ENCODE measurements at places on chromosomes 5 and 9.

DNA sequence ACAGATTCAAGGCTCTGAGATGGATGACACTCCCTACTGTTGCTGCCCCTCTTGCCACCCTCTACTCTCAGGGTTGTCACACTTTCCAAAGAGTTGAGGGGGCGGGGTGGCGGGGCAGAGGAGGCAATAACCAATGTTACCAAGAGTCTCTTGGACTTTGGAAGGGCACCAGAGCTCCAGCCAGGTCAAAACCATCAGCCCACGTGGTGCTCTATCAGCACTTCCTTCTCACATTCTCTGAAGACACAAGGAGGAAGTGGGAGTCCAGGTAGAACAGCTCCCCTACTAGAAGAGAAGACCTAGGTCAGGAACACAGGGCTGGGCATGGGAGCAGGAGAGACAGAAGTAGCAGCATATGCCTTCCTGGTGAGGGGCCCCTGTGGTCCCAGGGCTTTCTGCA is 33.0 kb upstream of the PIK3R1 start:
- DNase-seq: no peak

- no peak for DNase-seq
Observed at GRCh38 chr5:114977979-114978573, 191.6 kb downstream of the TRIM36 start.

DNA sequence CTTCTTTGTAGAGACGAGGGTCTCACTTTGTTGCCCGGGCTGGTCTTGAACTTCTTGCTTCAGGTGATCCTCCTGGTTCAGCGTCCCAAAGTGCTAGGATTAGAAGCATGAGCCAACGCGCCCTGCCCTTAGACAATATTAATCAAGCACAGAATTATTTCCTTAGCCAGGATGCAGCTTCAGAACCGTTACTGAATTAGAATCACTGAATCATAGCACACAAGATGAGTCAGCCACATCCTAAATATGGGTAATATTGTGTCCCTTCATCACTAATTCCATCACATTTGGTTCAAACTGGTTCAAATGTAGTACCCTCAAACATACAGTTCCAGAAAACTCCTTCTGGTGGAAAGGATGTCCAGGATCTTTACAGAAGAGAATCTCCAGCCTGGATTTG is 82.7 kb downstream of the BNC2 start:
- DNase-seq: no peak

DNA sequence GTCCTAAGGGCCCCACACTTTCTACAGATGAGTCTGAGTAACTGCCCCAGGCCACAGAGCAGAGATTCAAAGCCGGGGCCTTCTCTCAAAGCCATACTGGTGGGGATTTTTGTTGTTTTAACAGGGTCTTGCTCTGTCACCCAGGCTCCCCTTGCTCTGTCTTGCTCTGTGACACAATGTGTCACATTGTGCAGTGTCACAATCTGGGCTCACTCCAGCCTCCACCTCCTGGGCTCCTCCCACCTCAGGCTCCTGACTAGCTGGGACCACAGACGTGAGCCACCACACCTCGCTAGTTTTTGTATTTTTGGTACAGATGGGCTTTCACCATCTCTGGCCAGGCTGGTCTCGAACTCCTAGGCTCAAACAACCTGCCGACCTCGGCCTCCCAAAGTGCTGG is 8.6 kb downstream of the AGPAT2 start:
- DNase-seq: no peak

DNA sequence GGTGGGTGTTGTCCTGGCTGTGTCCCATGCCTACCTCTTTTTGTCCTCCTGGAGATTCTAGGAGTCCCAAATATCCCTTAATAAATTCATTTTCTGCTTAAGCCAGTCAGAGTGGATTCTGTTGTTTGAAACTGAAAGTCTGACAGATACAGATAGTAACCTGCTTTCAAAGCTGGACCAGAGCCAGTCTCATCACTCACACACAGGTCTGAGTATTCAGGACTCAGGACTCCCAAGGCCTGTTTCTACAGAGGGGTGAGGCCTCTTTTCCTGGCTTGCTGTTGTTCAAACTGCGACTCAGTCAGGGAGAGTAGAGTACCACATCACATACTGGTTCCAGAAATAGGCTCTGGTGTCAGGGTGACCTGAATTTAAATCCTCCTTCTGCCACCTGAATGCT is 190.1 kb downstream of the PAX5 start:
- DNase-seq: no peak

- DNase-seq: no peak
Observed at GRCh38 chr5:1299511-1299850, 4.6 kb upstream of the TERT start.

- DNase-seq: peak; percentile 70
Observed at GRCh38 chr9:82488313-82489200, 500.0 kb downstream of the SPATA31D1 start.

- no peak for DNase-seq
Observed at GRCh38 chr9:136516191-136516654, 29.6 kb downstream of the NOTCH1 start.

- no peak for DNase-seq
Observed at GRCh38 chr5:139180850-139181249, 17.3 kb downstream of the SIL1 start.

DNA sequence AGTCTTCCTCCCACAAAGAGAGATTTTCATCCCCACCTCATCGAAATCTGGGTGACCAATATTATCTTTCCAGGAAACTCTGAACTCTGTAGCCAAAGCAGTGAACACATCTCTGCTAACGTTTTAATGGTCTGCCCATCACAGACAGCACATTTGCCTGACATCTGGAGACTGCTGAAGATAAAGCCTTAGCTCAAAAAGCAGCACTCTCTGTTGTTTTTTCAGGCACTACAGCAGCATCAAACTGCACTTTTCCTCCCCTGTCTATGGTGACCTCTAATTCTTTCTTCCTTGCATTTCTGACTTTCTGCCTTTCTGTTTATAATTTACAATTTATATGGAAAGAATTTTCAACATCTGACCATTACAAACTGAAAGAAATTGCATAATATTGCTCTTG is 66.8 kb downstream of the RAB3C start:
- DNase-seq: no peak

GRCh38 chr5:57572461-57572860 is 89.8 kb upstream of the ACTBL2 start:
- DNase-seq: no peak

- no peak for DNase-seq
Observed at GRCh38 chr5:150559088-150559487, 51.2 kb downstream of the NDST1 start.

GRCh38 chr5:141685591-141685990 is 3.6 kb upstream of the ARAP3 start:
- DNase-seq: no peak

GRCh38 chr9:92247296-92247695 is 46.2 kb downstream of the IARS1 start:
- peak; percentile 18 for DNase-seq

DNA sequence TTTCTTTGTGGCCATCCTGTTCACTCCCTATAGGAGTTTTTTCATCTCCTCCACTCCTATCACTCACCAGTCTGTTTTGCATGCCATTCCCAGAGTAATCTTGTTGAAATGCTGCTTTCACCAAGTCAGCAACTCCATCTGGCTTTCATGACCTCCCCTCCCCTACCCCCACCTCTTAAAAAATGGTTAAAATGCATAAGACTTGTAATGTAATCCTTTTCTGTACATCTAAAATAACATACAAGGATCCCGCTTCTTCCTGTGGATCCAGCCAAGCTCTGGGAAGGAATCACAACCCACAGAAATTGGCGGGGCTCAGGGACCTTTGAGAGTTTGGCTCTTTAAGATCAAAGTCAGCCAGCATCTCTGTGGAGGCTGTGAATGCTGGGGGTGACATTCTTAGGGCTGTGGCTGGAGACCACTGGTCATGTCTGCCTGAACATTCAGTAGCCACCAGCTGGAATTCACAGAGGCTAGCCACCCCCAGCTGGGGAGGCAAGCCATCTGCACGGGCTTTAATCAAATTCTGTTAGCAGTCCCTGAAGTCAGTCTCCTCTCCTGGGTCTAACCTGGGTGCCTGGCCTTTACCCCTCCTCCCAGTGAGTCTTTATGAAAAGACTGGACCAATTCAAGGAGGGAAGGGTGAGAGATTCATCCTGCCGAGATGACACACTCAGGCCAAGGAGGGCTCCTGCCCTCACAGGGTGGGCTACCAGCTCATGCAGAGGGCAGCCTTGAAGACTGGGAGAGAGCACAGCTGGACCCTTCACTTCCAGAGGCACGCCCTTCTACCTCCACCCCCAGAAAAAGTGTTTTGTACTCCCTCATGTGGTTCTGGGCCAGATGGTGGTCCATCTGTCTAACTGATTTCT is 132.9 kb downstream of the LIFR start:
- DNase-seq: no peak

DNA sequence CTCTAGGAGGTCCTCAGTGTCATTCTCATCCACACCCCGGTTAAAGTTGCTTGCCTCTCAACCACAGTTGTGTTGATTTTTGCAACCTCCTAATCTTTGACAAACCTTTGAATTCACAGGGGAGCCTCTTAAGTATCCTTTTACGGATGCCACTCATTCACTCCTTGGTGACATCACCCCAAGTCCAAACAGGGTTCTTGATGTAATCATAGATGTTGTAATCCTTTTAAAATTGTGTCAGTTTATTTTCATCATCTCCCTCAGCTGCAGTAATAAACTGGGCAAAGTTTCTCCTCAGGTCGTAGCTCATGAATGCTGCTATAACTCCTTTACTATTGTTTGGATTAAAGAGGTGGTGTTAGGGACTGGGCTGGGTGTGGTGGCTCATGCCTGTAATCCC is 637.2 kb upstream of the NUDT12 start:
- peak; percentile 31 for DNase-seq

- no peak for DNase-seq
Observed at GRCh38 chr5:71932655-71933338, 174.5 kb upstream of the MAP1B start.

DNA sequence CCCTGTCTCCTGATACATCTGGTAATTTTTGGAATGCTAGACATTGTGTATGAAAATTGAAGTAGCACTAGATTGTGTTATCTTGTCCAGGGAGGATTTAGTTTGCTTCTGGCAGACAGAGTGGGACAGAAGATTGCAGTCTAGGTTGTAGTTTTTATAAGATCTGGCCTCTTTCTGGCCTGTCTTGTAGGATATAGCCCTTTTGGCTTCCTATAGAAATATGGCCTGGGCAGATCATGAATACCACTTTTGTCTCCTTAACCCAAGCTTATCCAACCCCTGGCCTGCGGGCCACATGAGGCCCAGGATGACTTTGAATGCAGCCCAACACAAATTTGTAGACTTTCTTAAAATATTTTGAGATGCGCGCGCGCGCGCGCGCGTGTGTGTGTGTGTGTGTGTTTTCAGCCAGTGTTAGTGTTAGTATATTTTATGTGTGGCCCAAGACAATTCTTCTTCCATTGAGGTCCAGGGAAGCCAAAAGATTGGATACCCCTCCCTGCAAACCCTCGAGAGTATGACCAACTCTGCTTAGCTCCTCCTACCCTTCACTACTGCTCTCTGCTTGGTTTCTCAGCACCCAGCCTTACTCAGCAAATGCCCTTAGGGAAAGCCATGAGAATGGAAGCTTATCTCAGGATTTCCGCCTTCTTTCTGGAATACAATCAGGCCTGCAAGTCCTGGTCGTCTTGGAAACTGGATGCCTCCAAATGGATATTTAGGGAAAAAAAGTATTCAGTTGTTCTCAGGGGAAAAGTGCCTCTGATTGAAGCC is 26.5 kb downstream of the ANKRD33B start:
- DNase-seq: no peak

- DNase-seq: no peak
Observed at GRCh38 chr9:82449986-82450385, 461.4 kb downstream of the SPATA31D1 start.

GRCh38 chr5:95445995-95446394 is 54.8 kb downstream of the FAM81B start:
- peak; percentile 31 for DNase-seq

GRCh38 chr5:150038547-150038946 is 38.0 kb downstream of the HMGXB3 start:
- no peak for DNase-seq

GRCh38 chr5:151745071-151745705 is 13.2 kb downstream of the ATOX1 start:
- DNase-seq: peak; percentile 69

GRCh38 chr9:106648799-106649198 is 214.2 kb upstream of the ZNF462 start:
- no peak for DNase-seq

- DNase-seq: peak; percentile 35
Observed at GRCh38 chr5:43573058-43573457, 16.2 kb upstream of the PAIP1 start.

DNA sequence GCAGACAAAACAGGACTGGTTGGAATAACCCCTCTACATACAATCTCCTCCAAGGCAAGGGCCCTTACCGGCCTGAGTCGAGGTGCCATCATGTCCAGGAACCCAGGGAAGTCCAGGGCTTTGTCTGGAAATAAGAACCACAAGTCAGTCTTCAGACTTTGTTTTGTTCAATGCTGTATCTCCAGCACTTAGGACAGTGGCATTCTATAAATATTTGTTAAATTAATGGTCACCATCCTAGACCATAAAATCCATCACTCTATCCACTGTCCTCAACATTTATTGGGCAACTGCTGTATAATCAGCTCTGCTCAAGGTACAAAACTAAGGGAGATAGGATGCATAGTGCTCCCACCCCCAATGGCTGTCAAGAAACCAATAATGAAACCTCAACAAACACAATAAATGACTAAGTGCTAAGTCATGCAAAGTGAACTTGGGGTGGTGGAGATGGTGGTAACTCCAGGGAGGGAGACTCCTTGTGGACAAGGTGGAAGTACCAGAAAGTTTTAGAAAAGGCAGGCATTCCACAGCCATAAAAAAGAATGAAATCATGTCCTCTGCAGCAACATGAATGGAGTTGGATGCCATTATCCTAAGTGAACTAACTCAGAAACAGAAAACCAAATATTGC is 5.0 kb downstream of the RELL2 start:
- no peak for DNase-seq

DNA sequence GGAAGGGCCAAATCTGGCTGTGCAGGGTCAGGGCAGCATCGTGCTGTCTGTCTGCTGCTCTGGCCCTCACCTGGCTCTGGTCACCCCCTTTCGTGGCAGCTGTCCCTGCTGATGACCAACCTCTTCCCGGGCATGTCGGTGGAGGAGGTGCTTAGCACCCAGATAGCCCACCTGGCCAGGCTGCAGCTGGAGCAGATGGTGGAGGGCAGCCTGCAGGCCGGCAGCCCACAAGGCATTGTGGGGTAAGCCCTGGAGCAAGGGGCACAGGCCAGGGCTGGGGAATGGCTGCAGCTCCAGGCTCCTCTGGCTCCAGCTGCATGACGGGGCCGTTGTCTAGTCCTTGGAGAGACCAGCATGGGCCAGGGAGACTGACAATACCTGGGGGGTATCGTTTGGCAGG is 8.2 kb downstream of the TOR2A start:
- no peak for DNase-seq

DNA sequence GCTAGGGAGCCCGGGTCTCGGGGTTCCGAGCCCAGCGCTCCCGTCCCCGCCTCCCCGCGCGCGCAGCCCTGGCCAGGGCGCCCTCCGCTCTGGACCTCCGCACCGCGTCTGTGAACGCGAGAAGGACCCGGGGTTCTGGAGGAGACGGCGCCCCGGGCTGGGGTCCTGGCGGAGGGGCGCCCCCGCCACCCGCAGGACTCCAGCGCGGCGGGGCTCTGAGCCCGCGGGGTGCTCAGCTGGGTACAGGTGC is 431 bp downstream of the TMOD1 start:
- no peak for DNase-seq

GRCh38 chr9:128920381-128921058 is at the start of gene PHYHD1:
Gene PHYHD1, plus strand, starts transcription at chr9:128920982. Its CDS starts 1,342 bp downstream, at chr9:128922324.
- DNase-seq: peak; percentile 37

GRCh38 chr5:98989727-98990126 is 60.9 kb upstream of the CHD1 start:
- DNase-seq: no peak
